NCI-H2029 treated with DMSO at 0.1 percent for 48 hours (cell line): ENCODE measurements at places on chromosomes 16 and 17.

- DNase-seq, result no peak
Measured at GRCh38 chr17:50035421-50035879, 20.5 kb upstream of the ITGA3 start.

DNA sequence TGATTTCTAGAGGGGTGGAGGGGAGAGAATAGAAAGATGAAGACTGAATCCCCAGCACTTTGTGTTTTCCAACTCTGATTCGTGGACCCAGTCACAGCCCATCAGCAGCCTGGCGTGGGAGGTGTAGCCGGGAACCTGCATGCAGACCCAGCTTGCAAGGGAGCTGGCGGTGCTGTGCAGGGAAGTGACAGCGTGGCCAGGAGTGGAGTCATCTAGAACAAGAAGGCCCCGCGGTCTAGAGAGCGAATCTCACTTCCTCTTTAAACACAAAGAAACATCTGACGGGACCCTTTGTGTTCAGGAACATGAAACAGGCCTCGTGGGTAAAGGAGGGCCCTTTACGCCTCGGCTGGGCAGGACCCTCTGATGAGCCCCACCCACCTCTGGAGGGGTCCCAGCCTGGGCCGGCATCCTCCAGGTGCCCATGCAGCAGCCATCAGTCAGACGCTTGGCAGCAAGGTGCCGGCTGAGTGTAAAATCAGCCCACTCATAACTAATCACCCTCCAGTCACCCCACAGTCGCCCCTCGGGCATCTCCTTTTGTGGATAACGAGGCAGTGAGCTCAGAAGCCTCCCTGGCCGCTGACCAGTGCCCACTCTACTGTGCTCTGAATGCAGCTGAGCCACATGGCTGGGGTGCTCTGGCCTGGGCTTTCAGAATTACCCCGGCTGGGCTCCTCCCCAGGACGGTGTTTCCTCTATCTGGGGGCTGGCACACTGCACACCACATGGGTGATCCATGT lies 4.4 kb downstream of the SNAI3 start:
- DNase-seq, result no peak

- peak; percentile 35 for DNase-seq
Measured at GRCh38 chr17:73722165-73722564, 77.9 kb upstream of the SDK2 start.

- no peak for DNase-seq
Measured at GRCh38 chr16:30600215-30600614, 10.0 kb downstream of the ZNF689 start.

DNA sequence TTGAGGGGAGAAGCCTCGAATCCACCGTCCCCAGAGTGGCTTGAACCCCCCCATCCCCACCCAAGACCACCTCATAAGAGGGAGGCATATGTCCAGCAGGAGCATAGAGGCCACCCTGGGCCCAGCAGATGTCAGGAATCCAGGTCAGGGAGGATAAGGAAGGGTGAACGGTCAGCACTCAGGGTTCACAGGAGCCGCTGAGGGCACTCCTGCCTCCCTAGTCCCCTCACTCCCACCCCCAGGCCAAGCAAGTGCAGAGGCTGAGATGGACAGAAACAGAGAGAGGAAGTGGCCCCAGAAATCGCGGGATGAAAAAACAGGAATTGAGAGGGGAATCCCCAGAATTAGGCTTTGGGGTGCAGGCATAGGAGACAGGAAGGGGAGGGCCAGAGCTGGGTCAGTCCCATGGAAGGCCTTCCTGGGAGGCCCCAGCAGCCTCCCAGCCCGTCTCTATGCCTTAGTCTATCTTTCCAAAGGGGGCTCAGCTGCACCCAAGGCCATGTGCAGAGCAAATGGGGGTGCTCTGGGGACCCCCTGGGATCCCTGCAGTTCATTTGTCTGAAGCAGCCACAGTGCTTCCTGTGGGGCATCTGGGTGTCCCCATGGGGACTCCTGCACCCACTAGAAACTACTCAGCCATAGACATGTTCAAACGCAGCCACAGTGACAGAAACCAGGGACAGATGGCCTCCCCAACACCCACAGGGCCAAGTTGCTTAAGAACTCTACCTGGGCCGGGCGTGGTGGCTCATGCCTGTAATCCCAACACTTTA lies 1.7 kb downstream of the CMTM3 start:
- no peak for DNase-seq

DNA sequence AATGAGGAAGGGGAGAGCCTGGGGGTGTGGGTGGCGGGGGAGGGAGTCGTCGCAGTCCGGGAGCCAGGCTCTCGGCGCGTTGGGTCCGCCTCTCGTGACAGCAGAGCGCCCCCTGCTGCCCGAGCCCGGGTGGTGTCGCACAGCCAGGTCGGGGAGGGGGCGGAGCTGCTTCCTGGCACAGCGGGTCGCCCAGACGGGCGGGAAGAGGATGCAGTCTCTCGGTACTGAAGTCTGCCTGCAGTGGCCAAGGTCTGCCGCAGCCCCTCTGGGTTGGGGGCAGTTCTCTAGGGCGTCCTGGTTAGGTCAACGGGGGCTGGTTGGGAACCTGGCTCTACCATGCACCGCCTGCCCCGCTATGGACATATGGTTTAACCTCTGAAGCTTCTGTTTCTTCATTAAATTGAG lies 38.2 kb upstream of the CCDC182 start:
- DNase-seq, result no peak

DNA sequence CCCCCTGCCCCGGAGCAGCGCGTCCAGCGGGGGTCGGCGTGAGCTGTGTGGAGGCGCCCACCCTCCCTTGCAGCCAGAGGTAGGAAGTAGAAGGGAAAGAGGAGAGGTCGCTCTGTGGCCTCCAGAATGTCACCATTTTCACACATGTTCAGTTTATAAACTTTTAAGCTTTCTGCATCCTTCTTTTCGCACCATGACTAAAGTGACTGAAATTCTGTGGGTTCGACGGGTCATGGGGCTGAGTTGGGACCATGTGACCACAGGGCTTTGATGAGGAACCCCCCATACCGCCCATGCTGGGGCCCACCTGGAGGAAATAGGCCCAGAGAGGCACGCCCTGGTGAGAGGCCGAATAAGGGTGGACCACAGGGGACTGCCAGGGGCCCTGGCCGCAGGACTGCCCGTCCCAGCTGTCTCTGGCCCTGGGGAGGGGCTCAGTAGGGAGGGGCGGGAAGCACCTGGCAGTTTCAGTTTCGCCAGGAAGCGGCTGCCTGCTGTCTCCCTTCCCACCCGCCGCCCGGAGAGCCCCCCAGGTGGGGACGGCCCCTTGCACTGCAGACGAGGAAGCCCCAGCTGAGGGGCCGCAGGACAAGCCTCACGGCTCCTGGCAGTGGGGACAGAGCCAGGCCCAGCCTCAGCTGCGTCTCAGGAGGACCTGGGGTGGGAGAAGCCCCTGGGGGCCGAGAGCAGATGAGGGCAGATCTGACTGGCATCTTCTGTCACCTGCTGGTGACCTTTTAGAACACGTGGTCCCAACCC lies 9.0 kb downstream of the CBFA2T3 start:
- DNase-seq, result no peak

DNA sequence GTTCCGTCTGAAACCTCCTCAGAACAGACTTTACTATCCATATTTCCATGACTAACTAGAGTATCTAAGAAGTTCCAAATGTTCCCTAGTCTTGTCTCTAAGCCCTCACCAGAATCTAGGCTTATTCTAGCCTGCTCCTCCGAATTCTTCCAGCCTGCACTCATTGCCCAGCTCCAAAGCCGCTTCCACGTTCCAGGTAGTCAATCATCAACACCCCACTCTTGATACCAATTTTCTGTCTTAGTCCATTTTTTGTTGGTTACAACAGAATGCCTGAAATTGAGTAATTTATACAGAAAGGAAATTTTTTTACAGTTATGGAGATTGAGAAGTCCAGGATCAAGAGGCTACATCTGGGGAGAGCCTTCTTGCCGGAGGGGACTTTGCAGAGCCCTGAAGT lies 21.1 kb downstream of the SLC38A8 start:
- DNase-seq, result no peak

- DNase-seq, result no peak
Measured at GRCh38 chr17:75032720-75033280, 14.0 kb downstream of the ATP5PD start.

DNA sequence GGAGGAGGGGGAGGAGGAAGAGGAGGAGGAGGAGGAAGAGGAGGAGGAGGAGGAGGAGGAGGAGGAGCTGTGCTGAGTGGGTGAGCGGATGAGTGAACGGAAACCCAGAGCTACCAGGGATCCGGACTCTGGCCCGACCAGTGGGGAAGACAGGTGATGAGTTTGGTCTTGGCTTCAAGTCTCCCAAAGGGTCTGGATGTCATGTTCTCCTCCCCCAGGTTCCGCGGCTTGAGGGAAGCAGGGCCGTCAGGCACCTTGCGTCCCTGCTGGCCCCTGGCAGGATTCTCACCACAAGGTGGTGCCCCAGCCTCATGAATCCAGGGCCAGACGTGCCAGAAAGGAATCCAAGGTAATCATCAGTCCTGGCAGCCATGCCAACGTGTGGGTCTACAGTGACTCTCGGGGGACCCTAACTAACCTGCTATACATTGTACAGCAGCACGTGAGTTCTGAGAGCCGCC lies 13.5 kb upstream of the ABAT start:
- DNase-seq, result peak; percentile 71

DNA sequence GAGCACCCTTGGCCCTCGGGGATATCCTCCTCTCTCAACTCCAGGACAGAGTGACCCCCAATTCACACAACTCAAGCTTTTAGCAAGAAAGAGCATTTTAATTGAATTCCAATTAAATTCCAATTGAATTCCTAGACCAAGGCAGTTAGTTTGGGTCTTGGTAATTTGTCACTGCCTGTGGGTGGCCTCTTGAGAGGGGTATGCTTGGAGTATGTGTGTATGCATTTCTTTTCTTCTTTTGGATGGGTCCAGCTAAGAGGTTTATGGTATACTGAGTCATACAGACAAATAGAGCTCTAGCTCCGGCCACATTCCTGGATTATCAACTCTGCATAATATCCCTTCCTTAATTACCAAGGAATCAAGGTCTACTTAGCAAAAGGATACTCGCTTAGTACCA lies 136.7 kb downstream of the PCTP start:
- no peak for DNase-seq

GRCh38 chr16:82232806-82233205 lies 62.8 kb upstream of the MPHOSPH6 start:
- DNase-seq, result no peak

DNA sequence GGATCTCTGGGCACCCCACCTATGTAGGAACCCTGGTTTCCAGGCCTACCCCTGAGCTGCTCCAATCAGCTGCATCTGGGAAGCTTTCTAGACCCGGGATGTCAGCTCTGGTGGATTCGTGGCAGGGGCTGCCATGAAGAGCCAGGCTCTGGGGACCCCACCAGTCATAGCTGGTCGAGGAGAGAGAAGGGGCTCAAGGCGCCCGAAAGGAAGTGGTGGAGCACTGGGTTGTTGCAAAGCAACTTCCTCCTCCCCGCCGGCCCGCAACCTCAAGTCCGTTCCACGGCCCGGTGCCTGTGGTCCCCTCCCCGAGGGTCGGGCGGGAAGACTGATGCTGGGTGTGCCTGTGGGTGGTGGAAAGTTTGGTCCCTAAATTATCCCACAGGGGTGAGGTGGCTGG lies 10.2 kb downstream of the TBKBP1 start:
- DNase-seq, result no peak

DNA sequence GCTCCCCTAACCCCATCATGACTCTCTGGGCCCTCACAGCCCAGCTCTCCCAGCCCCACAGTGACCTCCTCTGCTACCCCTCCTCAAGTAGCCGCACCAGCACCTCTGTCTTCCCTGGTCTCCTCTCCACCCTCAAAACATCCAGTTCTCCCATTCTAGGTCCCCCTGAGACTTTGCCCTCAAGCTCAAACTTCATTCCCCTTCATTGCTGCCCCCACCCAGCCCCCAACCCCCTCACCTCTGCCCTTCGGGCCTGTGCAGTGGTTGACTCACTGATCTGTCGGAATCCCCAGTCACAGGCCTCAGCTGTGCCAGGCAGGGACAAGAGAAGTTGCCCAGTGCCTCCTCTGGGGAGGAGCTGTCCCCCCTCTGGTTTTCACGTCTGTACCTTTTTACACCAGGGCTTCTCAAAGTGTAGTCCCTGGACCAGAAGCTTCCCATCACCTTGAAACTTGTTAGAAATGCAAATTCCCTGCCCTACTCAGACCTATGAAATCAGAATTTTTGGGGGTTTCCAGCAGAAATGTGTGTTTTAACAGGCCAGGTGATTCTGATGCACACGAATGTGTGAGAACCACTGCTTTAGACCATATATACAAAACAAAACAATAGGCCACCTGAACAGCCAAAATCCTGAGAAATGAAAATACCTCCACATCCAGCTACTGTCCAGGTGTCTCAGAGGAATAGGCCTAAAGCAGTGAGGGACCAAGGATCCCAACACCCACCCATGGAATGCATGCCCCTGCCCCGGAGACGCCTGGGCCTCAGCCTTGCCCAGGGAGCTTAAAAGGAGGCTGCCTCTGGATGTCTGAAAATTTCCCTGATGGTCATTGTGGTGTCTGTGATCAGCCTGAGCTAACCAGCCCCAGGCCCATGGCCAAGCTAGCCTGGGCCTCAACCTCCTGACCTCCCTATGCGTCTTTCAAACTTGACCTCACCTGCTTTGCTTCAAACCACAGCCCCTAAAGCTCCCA lies 853 bp upstream of the DOK4 start:
- no peak for DNase-seq

- no peak for DNase-seq
Measured at GRCh38 chr16:76490036-76490639, 212.9 kb downstream of the CNTNAP4 start.

- no peak for DNase-seq
Measured at GRCh38 chr17:82129095-82129494, 31.1 kb upstream of the FASN start.

- no peak for DNase-seq
Measured at GRCh38 chr16:83934684-83934977, 18.4 kb upstream of the OSGIN1 start.

- no peak for DNase-seq
Measured at GRCh38 chr16:78128913-78129312, 29.5 kb downstream of the WWOX start.

GRCh38 chr17:38766341-38766740 lies 13.8 kb downstream of the PSMB3 start:
- no peak for DNase-seq

GRCh38 chr16:48426244-48427141 lies 41.3 kb upstream of the SIAH1 start:
- no peak for DNase-seq

DNA sequence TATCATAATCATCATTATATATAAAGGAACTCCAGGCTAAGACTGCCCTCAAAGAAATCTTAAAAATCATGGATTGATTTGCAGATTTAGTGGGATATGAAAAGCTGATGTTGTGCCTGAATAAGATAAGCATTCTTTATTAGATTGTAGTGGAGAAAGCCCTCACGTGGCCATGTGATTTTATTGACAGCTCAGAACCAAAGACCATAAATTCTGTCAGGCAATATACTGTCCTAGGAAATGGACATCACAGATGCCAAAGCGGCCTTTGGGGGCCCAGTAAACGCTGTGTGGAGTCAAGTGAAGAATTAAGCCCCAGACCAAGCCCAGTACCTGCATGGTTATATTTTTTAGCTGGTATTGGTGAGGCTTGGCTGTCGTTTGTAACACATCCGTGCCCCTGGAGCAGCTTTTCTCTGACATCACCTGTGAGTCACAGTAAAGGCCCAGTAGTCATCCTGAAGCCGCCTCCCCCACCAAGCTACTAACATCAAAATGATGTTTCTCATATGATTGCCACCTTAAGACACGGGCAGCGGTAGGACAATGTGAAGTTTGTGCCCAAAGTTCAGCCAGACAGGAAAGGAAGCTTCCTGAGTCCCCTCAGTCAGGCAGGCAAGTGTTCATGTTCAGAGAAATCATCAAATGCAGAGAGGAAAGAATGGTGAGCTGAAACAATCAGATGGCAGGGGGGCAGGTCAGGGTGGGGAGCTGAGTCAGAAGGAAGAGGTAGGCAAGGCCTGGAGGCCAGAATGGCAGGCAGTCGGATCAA lies 209.4 kb downstream of the IRX3 start:
- no peak for DNase-seq
